ENCODE measurements at places on chromosomes 16 and 17.

DNA sequence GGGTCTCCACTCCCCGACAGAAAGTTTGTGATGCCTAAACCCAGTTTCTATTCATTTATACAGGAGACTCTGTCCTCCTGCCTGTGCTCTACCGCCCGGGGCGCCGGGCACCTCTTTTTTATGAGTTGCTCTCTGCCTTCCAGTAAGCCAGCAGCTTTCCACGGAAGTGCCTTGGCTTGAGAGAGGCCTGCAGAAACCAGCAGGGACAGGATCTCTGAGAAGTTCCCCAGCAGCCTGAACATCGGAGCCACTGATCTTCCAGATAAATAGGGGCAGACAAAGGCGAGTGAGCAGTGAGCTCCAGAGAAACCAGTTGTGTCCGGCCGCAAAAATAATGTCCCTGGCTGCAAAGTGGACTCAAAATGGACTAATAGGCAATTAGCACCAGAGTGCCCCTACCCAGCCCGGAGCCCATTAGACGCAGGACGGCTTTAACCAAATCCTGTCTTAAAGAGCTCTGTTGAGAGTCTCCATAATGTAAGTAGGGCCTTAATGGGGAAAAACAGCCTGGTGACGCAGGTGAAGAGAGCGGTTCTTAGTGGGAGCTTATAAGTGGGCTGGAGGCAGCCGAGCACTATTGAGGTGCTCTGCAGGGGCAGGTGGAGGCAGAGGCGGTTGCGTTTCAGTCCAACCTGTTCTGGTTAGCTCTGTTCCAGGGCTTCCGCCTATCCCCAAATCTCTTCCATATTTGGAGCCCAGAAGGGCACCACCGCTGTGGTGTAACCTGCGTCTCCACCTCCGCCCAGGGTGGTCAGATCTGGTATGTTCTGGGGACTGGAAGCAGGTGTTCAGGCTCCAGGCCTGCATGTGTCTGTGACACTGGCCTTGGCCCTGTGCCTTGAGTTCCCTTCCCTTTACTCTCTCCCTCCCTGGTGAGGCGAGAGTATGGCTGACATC lies 74.1 kb downstream of the NT5M start:
- DNase-seq: no peak

- DNase-seq: no peak
These were observed 137.1 kb downstream of the ZFHX3 start for GRCh38 chr16:72910875-72911274.

DNA sequence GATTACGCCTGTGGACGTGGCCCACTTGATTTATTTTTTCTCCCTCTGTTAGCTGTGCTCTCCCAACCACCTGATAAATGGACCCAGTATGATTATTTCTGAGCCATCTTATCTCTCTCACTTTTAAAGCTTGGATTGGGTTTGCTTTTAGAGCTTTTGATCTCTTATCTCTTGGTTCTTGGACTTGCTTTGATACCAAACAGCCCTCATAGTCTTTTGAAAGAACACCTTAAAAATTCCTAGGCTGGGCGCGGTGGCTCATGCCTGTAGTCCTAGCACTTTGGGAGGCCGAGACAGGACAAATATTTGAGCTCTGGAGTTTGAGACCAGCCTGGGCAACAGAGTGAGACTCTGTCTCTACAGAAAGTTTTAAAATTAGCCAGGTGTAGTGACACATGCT lies 25.8 kb downstream of the SMTNL2 start:
- no peak for DNase-seq

- peak; percentile 83 for DNase-seq
These were observed 607 bp downstream of the THUMPD1 start for GRCh38 chr16:20740901-20741521.

DNA sequence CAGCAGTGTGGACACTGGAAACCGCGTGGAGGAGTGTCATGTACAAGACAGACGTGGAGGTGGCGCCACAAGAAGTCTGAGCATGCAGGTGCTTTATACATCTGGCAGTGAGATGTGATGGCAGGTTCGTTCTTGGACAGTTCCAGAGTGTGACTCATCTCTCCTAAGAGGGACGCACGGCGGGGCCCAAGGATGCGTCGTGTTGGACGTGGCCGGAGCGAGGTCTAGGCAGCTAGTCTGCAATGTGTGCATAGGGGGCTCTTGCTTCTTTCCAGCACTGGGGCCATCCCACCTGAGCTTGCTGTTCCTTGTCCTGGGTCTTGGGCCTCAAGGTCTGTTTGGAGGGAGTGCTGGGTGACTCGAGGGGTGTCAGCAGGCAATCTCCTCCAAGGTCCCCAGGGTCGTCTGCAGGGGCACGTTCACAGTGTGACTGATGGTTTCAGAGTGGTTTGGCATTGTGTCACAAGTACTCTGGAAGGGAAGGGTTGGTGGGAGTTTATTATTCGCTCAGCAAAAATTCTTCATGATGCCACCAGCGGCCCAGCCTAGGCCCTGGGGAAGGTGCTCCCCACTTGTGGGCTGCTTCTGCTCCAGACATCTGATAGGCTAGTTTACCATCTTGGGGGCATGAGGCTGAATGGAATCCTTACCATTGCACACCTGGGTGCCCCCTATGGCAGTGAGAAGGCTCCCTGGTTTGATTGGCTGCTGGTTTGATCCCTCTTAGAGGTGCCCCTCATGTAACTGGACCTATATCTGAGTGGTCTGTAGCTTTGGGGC lies 22.1 kb downstream of the SPACA3 start:
- no peak for DNase-seq

- no peak for DNase-seq
These were observed 62.4 kb upstream of the MED9 start for GRCh38 chr17:17414341-17414805.

DNA sequence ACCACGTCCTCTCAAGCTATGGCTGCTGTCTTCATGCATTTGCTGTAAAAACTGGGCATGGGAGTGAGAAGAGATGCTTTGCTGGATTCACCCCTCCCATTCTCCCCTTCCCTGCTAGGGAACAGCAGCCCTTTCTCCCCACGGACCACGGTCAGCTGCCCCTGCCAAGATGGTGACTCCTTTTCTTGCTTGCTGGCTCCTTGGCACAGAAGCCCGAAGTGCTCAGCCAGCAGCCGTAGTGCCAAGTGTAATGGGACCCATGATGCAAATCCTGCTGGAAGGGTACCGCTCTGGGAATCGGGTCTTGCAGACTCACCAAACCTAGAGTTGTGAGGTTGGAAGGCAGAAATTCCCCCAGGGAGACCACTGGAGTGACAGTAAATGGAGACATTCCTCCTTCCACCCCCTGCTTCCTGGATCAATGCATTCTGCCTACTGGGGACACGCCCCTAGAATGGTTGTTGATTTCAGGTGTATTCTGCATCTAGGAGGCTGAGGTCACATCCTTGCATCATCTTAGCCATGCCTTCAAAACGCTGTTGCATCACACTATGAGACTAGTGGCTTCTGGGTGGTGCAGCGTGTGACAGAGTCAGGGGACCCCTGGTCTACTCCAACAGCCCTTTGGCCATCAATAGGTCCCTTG lies 63.0 kb upstream of the CBX4 start:
- no peak for DNase-seq

DNA sequence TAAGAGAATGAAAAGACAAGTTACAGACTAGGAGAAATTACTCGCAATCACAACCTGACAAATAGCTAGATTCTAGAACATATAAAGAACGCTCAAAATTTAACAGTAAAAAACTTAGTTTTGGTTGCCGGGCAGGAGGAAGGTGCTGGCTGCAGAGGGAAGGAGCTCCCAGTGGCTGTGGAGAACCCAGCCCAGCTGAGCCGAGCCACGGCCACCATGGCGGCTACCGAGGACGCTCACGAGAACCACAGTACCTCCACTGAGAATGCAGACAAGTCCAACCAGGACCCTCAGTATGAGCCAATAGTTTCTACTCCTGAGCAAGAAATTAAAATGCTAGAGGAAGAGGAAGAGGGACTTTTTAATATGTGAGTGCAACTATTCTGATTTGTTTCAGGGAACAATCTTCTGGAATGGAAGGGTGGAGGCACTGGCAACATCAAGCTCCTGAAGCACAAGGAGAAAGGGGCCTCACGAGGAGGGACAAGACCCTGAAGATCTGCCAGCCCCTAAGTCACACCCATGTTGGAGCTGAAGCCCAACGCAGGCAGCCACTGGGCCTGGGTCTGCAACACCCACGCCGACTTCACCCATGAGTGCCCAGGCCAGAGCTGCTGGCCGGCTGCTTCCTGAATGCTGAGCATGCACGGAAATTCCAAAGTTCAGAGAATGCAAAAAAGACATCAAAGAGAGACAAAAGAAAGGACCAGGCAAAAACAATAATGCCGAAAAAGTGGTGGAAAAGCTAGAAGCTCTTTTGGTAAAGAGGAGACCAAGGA lies 55.0 kb downstream of the DNAH17 start:
- DNase-seq: no peak

DNA sequence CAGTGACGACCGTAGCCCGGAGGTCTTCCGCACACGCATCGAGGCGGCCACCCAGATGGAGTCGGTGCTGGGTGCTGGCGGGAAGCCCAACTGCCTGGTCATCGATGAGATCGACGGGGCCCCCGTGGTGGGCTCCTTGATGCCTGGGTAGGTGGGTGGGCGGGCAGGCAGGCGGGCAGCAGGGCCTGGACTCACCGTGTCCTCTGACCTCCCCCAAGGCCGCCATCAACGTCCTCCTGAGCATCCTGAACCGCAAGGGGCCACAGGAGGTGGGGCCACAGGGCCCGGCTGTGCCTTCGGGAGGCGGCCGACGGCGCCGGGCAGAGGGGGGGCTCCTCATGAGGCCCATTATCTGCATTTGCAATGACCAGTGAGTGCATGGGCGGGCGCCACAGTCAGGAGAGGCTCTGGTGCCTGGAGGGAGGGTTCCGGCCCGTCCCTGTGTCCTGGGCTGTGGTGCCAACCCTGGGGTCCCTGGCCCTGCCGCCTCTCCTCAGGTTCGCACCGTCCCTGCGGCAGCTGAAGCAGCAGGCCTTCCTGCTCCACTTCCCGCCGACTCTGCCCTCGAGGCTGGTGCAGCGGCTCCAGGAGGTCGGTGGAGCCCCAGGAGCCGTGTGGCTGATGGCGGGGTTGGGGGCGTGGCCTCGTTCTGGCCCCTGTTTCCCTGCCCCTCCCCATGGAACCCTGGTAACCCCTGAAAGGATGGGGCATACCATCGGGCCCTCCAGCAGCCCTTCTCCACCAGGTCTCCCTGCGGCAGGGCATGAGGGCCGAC lies 4.0 kb downstream of the CHTF18 start:
- no peak for DNase-seq

DNA sequence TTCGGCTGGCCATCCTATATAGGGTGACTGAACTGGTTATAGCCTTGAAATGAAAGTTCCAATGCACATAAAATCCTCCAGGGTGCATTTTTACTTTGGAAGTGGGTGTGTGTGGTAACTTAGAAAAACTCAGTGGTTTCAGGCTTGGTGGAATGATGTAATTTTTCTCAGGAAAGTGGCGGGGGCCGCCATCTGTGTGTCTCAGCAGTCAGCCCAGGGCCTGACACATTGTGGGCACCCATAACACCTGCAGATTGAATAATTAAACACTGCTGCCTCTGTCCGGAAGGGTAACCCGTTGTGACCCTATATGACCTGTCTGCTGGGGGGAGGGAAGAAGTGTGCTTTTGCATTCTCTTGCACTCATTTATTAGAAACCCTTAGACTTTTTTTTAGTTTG lies 2.2 kb upstream of the PDP2 start:
- no peak for DNase-seq

DNA sequence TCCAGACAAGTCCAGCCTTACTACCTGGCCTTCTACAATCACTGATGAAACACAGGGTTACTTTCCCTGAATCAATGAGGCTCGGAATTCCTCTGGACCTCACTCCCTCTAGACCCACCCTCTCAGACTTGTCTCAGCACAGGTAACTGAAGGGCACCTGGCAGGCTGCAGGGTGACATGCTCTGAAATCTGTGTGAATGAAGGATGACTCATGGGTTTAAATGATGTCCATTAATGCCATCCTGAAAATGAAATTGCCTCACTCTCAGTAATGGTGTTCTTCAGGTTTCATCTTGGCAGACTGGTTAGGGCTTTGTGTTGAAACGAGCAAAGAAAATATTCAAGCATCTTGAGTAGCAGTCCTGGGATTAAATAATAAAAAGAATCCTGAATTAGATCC lies 134.4 kb downstream of the MAF start:
- no peak for DNase-seq

DNA sequence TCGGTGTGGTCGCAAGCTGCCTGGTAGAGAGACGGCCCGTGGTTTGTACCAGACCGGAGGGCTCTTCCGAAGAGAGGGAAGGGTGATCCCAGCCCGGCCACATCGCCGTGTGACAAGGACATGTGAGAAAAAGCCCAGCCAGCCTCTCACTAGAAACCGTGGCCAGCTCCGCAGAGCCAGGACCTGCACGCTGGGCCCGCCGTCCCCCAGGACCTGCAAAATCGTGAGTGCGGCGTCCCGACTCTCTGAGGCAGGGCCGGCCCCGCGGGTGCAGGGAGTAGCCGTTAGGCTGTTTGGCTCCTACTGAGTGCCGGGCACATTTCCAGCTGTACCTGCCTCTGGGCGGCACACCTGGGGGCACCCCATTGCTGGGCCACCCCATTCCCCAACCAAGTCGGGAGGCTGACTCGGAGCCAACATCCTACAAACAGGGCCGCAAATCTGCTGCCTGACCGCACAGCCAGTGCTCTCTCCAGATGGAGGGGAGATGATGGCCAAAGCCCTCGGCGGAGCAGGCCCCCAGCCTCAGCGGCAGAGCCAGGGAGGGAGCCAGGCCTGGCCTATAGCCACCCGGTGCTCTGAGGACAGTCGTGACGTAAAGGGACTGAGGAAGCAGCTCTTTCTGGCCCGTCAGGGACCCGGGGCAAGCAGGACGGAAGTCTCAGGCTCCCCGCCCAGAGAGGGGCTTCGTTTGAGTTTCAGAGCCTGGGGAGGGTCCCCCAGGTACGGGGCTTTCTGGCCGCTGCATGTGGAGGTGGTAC lies 33.6 kb upstream of the PABPN1L start:
- no peak for DNase-seq

DNA sequence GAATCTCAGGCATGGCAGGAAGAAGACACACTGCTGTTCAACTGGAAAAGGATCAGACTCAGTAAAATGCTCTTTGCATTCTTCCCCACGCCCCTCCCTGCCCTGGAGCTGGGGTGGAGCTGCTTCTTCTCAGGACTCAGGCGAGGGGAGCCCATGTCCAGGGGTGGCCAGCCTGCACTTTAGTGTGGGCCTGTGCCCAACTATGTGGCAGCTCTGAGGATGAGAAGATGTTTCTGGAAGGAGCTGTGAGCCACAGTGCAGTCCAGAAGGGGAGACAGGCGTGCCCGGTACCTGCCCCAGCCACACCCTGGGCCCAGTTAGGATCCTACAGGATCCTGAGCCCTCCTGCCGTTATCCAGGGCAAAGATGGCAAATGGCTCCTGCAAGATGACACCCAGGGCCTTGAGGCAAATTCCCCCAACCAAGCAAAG lies 120.3 kb downstream of the ANKRD11 start:
- no peak for DNase-seq

GRCh38 chr17:48123111-48123510 lies 15.5 kb downstream of the SNX11 start:
- no peak for DNase-seq

- DNase-seq: no peak
These were observed 1.1 kb downstream of the CD300H start for GRCh38 chr17:74566132-74566753.

- no peak for DNase-seq
These were observed 292.5 kb downstream of the XYLT1 start for GRCh38 chr16:17177959-17178905.

Measured in stimulated activated CD8-positive, alpha-beta memory T cell treated with anti-CD3 and anti-CD28 coated beads, Interleukin-4, amount 100 ng/mL, for 1 hour (primary cell).